CD4-positive, alpha-beta memory T cell (primary cell): ENCODE measurements at places on chromosomes 2 and 18. TPM values are rescaled to one million over a fixed set of nuclear protein-coding genes. Genes with fewer than 3 reads are reported as not detected.

Gene ERICH2
- not detected for total RNA-seq

Gene GPD2
- 12.2 TPM for total RNA-seq

Gene INPP5D
- total RNA-seq, result 127 TPM

Gene TMEM198
- 0.67 TPM for total RNA-seq

Gene FOXI3
- not detected for total RNA-seq

Gene REEP1
- 0.15 TPM for total RNA-seq

Gene CYS1
- total RNA-seq, result not detected

Gene C2orf72
- not detected for total RNA-seq

Gene MAB21L4
- total RNA-seq, result not detected
